ENCODE measurements at places on chromosomes 7 and 10.

DNA sequence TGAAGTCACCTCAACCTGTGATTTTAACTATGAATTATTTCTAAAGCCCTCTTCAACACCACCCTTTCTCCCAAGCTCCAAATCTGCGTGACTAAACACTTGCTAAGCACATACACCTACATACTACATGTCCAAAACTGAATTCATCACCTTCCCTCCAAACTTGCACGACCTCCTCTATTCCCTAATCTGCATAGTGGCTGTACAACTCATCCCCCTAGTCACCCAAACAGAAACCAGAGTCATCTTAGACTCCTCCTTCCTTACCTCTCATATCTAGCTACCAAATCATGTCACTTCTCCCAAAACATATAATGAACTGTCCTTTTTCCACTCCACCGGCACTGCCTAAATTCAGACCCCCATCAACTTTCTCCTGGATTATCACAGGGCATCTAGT, 16.2 kb downstream of the ARHGAP21 start:
- no peak for DNase-seq

DNA sequence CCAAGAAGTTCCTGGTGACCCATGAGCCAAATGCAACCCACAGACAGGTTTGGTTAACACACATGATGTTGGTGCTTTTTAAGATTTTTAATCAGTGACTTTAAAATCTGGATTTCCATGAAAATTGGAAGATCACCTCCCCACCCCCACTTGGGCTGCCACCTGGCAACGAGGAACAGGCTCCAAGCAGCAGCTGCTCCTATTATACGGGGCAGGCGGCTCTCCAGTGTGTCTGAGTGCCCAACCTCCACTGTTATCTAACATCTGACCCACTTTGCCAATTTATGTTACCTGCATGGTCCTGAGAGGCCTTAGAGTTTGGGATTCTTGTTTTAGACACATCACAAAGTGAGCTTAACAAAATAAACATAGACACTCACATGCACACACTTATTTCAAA, 56.4 kb downstream of the SGMS1 start:
- no peak for DNase-seq

GRCh38 chr7:2247141-2247995, 5.3 kb downstream of the NUDT1 start:
- DNase-seq: no peak

DNA sequence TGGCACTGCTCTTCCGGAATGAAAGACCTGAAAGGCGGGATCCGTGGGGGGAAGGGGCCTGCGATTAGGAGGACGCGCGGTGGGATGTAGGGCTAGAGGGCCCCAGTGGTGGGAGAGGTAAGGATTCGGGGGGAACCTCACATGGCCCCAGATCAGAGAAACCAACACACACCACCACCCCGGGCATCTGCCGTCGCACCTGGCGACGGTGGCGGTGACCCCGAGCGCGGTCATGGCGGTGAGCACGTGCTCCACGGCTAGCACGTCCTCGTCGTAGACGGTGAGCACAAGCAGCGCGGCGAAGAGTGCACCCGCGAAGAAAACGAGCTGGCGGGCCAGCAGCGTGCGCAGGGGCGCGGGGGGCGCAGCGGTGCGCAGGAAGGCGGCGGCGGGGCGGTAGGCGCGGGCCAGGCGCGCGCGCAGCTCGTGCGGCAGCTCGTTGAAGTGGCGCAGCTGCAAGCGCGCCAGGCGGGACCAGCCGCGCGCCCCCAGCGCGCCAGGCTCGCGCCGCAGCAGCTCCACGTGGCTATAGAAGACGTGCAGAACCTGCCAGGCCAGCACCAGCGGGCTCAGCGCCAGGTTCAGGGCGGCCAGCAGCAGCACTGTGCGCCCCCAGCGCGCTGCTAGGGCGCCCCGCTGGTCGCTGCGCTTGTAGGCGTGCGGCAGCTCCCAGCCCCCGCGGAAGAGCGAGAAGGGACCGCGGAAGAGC, 5.7 kb downstream of the ATG9B start:
- DNase-seq: no peak

DNA sequence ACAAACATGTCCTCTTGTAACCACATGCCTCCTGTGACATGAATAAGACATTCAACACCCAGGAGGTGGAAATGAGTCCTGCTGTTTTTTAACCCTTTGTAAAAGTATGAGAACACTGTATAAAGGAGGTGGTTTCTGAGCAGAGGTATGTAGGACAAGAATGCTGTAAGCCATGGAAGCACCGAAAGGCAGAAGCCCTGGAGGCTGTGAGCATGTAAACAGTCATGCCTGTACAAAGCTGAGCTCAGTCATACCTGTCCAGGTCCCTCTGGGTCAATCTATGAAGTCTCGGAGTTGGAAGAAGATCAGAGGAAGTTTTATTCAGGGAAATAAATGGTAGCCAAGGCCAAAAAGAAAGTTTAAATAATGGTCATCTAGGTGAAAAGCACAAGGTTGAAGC, 34.7 kb upstream of the XPNPEP1 start:
- no peak for DNase-seq

DNA sequence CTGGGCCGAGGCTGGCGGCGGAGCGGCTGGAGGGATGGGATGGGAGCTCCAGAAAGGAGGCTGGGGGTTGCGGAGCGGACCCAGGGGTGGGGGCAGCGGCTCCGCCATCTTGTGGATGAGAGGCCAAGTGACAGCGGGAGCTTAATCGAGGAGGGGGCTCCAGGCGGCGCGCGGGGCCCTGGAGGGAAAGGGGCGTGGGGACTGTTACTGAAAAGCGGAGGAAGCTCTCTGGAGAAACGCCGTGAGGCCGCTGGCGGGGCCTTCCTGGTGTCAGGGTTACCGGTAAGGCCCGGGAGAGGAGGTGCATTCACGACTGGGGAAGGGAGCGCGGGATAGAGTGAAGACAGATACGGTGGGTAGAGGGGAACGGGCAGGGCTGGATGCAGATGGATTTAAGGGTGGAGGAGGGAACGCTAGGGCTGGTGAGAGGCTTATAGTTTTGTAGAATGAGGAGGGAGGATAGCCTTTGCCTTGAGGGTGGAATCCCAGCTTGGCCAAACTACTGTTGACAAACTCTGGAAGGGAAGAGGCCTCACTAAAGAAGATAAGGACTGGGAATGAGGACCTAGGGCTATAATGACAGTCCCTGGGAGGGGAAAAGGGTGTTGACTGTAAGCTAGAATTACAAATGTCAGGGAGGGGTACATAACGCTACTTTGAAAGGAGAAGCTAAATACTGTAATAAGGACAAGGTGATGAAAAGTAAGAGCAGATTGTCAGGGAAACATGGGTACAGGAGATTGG, 535 bp downstream of the BTRC start:
- DNase-seq: no peak
